Mesothelial cell of epicardium (in vitro differentiated cells): ENCODE measurements at places on chromosomes 3 and 15. TPM values are rescaled to one million over a fixed set of nuclear protein-coding genes. Genes with fewer than 3 reads are reported as not detected.

LSMEM2 gene
- total RNA-seq, result 0.38 to 0.51 TPM (median 0.50 TPM) in 3 replicates

CCDC80 gene
- total RNA-seq, result 126 to 134 TPM (median 133 TPM) in 3 replicates

LRRC31 gene
- total RNA-seq, result not detected in 3 replicates

CEMIP gene
- total RNA-seq, result 0.70 to 1.2 TPM (median 0.83 TPM) in 3 replicates

ACOX2 gene
- total RNA-seq, result 29.4 to 31.0 TPM (median 30.9 TPM) in 3 replicates

ANKRD63 gene
- total RNA-seq, result 0.31 to 0.59 TPM (median 0.44 TPM) in 3 replicates

DNA sequence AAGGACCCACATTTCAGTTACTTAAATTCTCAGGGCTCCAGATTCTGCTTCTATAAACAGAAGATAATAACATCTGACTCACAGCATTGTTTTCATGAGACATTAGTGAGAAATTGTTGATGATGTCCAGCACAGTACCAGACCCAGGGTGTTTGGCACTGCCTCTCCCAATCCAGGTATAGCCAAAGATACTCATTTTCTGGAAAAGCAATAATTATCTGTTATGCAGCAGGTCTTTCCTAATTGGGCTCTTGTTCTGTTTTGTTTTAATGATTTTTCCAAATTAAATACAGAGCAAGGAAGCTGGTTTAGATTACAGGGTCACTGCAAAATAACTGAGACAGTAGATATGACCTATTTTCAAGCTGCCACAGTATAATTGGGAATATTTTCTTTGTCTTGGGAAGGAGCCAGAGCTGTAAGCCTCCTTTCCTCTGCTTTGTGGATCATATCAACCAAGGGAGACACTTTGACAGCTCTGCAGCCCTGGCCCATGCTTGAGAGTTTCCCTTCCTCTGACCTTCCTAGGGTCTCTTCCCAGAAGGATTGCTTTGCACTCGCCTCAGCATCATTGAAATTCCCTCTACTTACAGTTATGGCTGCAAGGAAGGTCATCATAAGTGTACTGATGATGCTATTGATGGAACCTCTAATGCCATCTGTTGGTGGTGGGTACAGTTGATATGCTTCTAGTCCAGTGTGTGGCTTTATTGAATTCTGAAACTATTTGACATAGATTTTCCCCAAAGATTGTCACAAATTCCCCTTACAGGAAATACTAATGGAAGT, 522.4 kb upstream of the ADAMTS9 start:
- no peak overlapping the region for H3K27ac ChIP-seq
- no peaks in the 10 kb centered on the region for H3K4me1 ChIP-seq
- peaks cover 2% of the 10 kb centered on the region for H3K27me3 ChIP-seq
- no peaks in the 10 kb centered on the region for H3K36me3 ChIP-seq
- no peak overlapping the region for H3K4me3 ChIP-seq

- no peak overlapping the region for H3K27ac ChIP-seq
- peaks cover 12% of the 10 kb centered on the region for H3K4me1 ChIP-seq
- no peak for DNase-seq
- H3K36me3 ChIP-seq, result peaks cover 2% of the 10 kb centered on the region
- no peaks in the 10 kb centered on the region for H3K27me3 ChIP-seq
Measured at GRCh38 chr3:194487289-194488054, 670 bp upstream of the ATP13A3 start.

GRCh38 chr15:31365655-31366127, 39.1 kb downstream of the KLF13 start:
- peaks cover 10% of the 10 kb centered on the region for H3K36me3 ChIP-seq
- no peaks in the 10 kb centered on the region for H3K27me3 ChIP-seq
- peak; percentile 67 for DNase-seq
- H3K4me1 ChIP-seq, result peaks cover 36% of the 10 kb centered on the region

GRCh38 chr3:24315356-24315755, 179.3 kb downstream of the THRB start:
- H3K27ac ChIP-seq, result no peak overlapping the region
- no peak for DNase-seq
- no peaks in the 10 kb centered on the region for H3K4me1 ChIP-seq
- no peak overlapping the region for H3K4me3 ChIP-seq

DNA sequence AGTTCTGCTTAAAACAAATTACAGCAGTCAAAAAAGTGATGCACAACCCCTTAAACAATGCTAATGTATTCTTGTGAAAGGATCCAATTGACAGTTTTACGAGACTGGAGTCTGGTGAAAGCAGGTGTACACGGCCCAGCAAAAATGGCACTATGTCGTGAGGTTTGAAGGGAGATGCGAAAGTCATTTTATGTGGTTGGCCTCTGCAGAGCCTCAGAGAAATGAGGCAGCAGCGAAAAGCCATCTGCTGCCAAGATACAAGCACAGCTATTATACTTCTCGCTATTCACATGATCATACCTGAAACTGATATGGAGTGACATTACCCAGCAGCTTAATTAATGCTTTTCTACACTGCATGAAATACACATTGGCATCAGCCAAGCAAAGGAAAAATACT, 36.4 kb downstream of the MECOM start:
- no peaks in the 10 kb centered on the region for H3K36me3 ChIP-seq
- DNase-seq, result no peak
- H3K4me3 ChIP-seq, result no peak overlapping the region
- H3K27ac ChIP-seq, result no peak overlapping the region

DNA sequence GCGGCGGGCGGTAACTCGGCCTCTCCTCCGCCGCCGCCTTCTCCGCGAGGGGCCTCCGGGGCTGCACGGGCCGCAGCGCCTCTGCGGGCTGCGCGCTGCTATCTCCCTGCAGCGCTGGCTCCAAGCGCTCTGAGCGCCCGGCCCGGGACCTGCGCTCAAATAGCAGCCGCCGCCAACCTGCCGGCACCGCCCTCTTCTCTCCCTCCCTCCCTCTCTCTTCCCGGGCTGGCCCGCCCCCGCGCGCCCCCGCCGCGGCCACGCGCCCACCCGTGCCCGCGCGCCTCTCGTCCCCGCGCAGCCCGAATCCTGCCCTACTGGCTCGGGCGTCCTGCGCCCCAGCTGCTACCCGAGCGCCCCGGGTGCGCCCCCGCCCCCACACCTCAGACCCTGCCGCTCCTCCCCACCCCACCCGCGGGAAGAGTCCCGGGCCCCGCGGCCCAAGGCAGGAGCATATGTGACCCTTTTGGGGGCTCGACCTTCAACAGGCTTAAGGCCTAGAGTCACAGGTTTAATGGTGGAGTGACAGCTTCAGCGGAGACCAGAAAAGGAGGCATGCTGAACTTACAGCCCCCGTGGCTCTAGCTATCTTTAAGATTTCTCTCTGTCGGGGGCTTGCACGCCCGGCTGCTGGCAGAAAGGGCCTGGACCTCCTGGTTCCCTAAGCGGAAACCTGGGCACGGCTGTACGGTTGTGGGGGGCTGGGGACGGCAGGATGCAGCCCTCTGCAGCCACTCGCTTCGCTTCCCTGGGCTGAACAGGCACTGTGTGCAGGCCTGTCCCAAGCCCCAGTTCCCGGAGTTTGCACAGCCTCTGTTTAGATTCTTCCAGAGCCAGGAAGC, at the start of gene CACNA2D2:
Gene CACNA2D2, minus strand, starts transcription at position 131 of the 839 bp plus-strand sequence. CDS start 211 bp downstream, outside the sequence.
- peaks cover 5% of the 10 kb centered on the region for H3K4me1 ChIP-seq
- no peaks in the 10 kb centered on the region for H3K36me3 ChIP-seq
- H3K27ac ChIP-seq, result no peak within 1 kb of the TSS
- DNase-seq, result peak; percentile 79
- H3K4me3 ChIP-seq, result peak within 1 kb of the TSS; percentile 68

DNA sequence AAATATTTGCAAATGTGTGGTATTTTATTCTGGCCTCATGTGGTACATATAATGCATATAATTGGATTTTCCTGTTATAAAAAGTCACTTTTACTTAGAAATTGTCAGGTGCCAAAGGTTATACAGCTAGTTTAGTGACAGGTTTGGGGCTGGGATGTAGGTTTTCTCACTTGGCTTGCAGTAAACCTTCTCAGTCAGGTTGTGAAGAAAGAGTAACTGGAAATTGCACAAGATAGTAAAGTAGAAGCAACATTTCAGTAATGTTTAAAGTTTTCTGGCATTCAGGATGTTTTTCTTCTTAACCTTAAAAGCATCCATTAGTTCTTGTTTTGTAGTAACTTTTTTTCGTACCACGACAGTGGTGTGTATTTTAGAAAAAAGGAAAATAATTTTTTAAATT, 53.9 kb downstream of the MEF2A start:
- no peak for DNase-seq
- H3K4me3 ChIP-seq, result no peak overlapping the region
- peaks cover 28% of the 10 kb centered on the region for H3K4me1 ChIP-seq
- H3K36me3 ChIP-seq, result peaks cover 11% of the 10 kb centered on the region

DNA sequence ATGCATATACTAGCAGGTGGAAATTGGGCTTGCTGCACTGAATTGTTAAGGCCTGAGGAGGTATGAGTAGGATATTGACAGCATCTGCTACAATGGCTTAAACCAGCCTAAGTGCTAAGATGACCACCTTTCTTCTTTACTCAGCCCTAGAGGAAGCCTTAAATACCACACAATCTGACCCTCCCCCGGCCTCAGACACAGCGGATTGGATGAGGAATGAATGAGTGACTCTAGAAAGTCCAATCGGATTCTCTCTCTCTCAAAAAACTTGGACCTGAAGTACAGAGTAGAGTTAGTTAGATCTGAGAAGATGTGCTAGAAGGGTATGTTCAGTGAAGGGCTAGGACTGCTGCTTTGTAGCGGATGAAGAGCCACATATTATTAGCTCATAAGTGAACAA, 39.9 kb upstream of the C3orf49 start:
- DNase-seq, result no peak
- no peak overlapping the region for H3K27ac ChIP-seq
- peaks cover 8% of the 10 kb centered on the region for H3K27me3 ChIP-seq
- no peak overlapping the region for H3K4me3 ChIP-seq
- H3K4me1 ChIP-seq, result no peaks in the 10 kb centered on the region

- H3K27ac ChIP-seq, result no peak overlapping the region
- H3K4me1 ChIP-seq, result peaks cover 3% of the 10 kb centered on the region
- H3K27me3 ChIP-seq, result peaks cover 2% of the 10 kb centered on the region
Measured at GRCh38 chr3:119794971-119795612, 13.2 kb downstream of the NR1I2 start.

DNA sequence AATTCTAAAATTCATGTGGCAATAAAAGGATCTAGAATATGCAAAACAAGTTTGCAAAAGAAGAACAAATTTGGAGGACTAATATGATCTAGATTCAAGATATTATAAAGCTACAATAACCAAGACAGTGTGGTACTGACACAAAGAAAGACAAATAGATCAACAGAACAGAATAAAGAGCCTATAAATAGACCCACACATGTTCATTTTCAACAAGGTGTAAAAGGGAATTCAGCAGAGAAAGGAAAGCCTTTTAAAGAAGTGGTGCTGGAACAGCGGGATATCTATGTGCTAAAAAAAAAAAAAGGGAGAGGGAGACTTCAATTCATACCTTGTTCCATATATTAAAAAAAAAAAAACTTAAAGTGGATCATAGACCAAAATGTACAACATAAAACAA, 149.0 kb downstream of the WDR76 start:
- H3K4me1 ChIP-seq, result no peaks in the 10 kb centered on the region
- H3K4me3 ChIP-seq, result no peak overlapping the region
- H3K27ac ChIP-seq, result no peak overlapping the region
- H3K36me3 ChIP-seq, result no peaks in the 10 kb centered on the region
- peaks cover 13% of the 10 kb centered on the region for H3K27me3 ChIP-seq

DNA sequence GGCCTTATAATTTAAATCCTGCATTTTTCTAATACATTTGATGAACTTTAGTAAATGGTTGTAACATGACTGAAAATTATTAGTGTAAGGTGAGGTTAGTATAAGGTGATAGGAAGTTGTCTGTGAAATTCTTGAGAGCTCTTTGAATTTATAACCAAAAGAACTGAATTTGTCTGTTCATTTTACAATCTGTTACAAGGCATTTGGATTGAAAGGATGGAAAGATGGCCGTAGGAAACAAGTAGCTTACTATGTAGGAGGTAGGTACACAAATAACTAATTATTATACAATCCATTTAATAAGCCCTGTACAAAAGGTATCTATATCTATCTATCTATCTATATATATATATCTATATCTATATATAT, 6.6 kb downstream of the DIPK2A start:
- H3K27me3 ChIP-seq, result no peaks in the 10 kb centered on the region
- H3K36me3 ChIP-seq, result peaks cover 20% of the 10 kb centered on the region
- H3K4me3 ChIP-seq, result peak overlapping the region; percentile 15
- H3K4me1 ChIP-seq, result peaks cover 33% of the 10 kb centered on the region
- no peak for DNase-seq

DNA sequence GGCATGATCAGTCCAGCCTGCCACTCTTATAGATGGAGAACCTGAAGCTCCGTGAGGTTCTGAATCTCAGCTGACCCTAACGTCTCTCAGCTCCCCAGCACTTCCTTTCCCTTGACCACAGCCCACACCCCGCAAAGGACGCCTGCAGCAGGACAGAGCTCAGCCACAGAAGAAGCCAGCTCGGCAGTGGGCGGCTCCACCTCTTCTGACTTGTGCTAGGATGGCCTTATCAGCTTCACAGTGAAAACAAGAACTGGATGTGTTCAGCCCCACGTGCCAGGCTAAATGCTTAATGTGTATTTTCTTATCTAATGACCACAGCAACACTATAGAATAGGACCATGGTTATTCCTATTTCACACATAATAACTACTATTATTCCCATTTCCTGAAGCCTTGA, 127.6 kb downstream of the ARNT2 start:
- H3K4me3 ChIP-seq, result no peak overlapping the region
- no peak for DNase-seq
- H3K27ac ChIP-seq, result no peak overlapping the region
- H3K27me3 ChIP-seq, result no peaks in the 10 kb centered on the region
- H3K36me3 ChIP-seq, result peaks cover 35% of the 10 kb centered on the region
- no peaks in the 10 kb centered on the region for H3K4me1 ChIP-seq

- peak overlapping the region; percentile 40 for H3K4me3 ChIP-seq
- no peak overlapping the region for H3K27ac ChIP-seq
- H3K27me3 ChIP-seq, result peaks cover 49% of the 10 kb centered on the region
- peaks cover 3% of the 10 kb centered on the region for H3K36me3 ChIP-seq
- no peak for DNase-seq
Measured at GRCh38 chr3:125119752-125120378, 64.1 kb upstream of the HEG1 start.

DNA sequence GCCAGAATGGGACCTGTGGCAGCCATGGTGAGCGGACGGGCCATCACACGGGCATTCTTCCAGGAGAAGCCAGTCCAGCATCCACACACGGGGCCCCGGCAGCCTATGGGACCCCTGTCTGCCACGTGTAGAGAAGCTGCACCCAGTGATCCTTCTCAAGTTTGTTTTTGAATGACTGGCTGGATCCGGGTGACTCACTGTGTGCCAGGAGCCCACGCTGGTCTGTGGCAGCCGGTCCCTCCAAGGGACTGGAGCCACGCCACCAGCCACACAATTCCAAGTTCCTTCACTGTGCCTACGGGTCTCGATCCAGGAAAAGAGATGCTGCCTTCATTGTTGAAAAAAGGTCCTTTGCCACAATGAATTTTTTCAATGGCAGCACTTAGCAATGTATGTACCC, 58.1 kb downstream of the ATP10A start:
- peaks cover 4% of the 10 kb centered on the region for H3K4me1 ChIP-seq
- no peaks in the 10 kb centered on the region for H3K36me3 ChIP-seq
- no peak overlapping the region for H3K27ac ChIP-seq
- H3K4me3 ChIP-seq, result no peak overlapping the region

GRCh38 chr3:37536840-37537239, 324.8 kb upstream of the CTDSPL start:
- peaks cover 11% of the 10 kb centered on the region for H3K36me3 ChIP-seq
- no peaks in the 10 kb centered on the region for H3K27me3 ChIP-seq
- H3K4me3 ChIP-seq, result no peak overlapping the region
- no peak overlapping the region for H3K27ac ChIP-seq
